ENCODE measurements at places on chromosomes 1 and 21. TPM values are rescaled to one million over a fixed set of nuclear protein-coding genes. Genes with fewer than 3 reads are reported as not detected.

Gene TDRD5
- 0.05 TPM for total RNA-seq

Gene PLPP3
- 26.7 TPM for total RNA-seq

Gene PRAMEF26
- total RNA-seq = not detected

Gene ELAVL4
- total RNA-seq = 0.05 TPM

Gene HORMAD1
- 12.5 TPM for total RNA-seq

Gene LCE2A
- 2.5 TPM for total RNA-seq

Gene SPRR2B
- total RNA-seq = not detected

Gene MX1
- 3.6 TPM for total RNA-seq

Gene OPN3
- 8.8 TPM for total RNA-seq

Gene CHODL
- not detected for total RNA-seq

Gene TBX19
- total RNA-seq = 2.2 TPM

Gene RGS4
- not detected for total RNA-seq

Gene HHAT
- total RNA-seq = 29.4 TPM

Gene CFHR1
- not detected for total RNA-seq

Gene PPFIA4
- 4.8 TPM for total RNA-seq

Gene FAM229A
- total RNA-seq = 0.74 TPM

Gene KIF1B
- total RNA-seq = 18.7 TPM

Gene TNFRSF1B
- total RNA-seq = 5.0 TPM

Gene OR2L8
- total RNA-seq = not detected

Gene S100B
- 374 TPM for total RNA-seq

Gene VWA5B1
- total RNA-seq = not detected

Gene ST3GAL3
- total RNA-seq = 4.1 TPM

Gene OR6K3
- total RNA-seq = not detected

Gene CDK18
- 2.7 TPM for total RNA-seq

Gene MXRA8
- not detected for total RNA-seq
